ENCODE measurements at places on chromosomes 6 and 20.

DNA sequence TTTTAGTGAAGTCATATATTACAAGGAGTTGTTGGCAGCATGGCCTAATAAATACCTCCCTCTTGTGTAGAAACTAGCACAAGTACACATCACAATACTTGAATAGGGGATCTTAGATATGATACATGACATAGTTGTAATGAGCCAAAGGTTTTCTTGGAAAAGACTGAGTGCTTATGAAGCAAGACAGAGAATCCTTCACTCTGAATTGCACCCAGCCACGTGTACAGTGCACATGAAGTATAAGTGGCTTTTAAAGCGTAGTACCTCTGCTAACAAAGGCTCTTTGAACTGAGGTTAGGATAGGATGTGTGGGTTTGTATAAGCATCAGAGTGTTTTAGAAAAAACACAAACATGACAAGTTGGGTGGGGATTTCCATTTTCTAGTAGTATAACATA, 145.5 kb upstream of the STMND1 start:
- DNase-seq, result no peak

DNA sequence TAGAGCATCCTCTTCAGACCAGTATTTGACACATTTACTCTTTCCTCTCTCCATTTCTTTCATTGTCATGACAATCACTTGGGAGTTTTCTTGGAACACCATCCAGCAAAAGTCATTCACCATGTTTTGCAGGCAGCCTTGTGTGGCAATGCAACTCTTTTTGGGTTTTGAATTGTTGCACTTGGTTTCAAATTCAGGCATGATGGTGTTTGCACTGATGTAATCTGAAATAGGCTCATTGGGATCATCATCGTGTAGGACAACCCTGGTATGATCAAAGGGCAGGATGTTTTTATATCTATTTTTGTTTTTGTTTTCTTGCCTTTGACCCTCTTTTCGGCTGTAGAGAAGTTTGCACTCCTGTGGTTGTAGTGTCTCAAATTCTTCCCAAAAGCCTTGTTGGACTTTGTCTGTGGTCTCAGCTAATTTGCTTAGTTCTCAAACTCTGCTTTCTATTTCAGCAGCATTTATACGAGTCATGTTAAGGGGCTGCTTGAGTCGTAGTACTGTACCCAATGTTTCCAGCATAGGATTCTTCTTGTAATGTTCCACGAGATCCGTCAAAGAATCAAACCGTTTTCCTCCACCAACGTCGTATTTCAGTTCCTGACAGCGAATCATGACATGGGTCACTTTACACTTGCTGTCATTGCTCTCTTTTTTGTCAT, 160.8 kb upstream of the TNFAIP3 start:
- DNase-seq, result no peak

- DNase-seq, result peak; percentile 69
These were observed 46.0 kb downstream of the SLC35D3 start for GRCh38 chr6:136967876-136968752.

GRCh38 chr6:37103169-37104039, 66.5 kb upstream of the PIM1 start:
- no peak for DNase-seq

GRCh38 chr6:508614-509013, 117.1 kb downstream of the IRF4 start:
- DNase-seq, result no peak

DNA sequence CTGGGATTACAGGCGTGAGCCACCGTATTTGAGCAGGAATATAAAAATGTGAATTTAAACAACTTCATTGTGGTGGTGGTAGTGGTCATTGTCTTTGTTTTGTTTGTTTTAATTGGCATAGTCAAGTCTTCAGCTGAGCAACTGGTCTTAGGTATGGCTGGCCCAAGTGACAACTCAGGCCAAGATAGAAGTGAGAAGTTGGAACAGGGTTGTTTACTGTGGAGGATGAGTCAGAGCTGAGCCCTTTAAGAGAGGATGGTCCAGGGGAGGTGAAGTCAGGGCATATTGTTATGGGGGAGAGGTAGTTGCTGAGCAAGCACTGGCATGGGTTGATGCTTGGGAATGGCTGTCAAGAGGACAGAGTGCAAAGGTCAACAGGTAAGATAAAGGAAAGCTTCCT, 308.2 kb downstream of the FARS2 start:
- DNase-seq, result no peak

DNA sequence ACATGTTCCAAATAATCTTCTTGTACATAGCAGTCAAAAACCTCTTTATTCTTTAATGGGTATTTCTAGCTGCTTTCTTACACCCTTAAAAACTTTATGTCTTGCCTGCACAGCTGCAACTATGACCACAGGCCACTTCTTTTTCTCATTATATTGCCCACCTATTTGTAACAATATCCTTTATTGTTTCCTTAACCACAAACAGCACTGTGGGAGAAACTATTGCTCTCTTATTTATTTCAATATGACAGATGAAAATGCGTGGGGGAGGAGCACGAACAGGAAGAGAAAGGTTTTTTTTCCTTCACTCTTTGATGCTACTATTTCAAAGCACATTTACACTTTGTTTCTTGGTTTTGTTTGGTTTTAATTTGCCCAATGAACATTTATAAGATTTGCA, 253.5 kb downstream of the GJA1 start:
- no peak for DNase-seq

- DNase-seq, result no peak
These were observed 124.4 kb downstream of the NFATC2 start for GRCh38 chr20:51418137-51418529.

- peak; percentile 13 for DNase-seq
These were observed 14.3 kb downstream of the PSMB9 start for GRCh38 chr6:32868257-32868788.

DNA sequence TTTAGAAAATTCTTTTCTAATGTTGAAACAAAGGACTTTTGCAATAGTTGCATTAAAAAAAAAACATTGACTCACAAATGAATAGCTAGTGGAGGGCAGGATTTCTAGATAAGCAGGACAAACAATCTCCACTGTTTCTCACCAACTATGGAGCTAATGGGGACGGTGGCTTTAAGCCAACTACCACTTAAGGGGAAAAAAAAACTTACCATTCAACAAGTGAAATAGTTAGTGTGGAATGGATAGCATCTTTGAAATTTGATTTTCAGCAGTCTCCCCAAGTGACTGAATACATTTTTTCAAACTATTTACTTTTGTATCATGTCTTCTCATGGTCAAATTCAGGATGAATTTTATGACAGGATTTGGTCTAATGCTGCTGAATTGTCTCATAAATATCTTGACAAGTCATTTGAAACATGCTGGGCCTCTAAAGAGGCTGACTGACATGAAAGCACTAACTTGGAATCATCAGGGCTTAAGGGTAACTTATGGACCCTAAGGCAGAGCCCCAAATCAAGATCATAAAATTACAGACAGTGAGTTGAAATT, 100.5 kb downstream of the EYA4 start:
- no peak for DNase-seq

DNA sequence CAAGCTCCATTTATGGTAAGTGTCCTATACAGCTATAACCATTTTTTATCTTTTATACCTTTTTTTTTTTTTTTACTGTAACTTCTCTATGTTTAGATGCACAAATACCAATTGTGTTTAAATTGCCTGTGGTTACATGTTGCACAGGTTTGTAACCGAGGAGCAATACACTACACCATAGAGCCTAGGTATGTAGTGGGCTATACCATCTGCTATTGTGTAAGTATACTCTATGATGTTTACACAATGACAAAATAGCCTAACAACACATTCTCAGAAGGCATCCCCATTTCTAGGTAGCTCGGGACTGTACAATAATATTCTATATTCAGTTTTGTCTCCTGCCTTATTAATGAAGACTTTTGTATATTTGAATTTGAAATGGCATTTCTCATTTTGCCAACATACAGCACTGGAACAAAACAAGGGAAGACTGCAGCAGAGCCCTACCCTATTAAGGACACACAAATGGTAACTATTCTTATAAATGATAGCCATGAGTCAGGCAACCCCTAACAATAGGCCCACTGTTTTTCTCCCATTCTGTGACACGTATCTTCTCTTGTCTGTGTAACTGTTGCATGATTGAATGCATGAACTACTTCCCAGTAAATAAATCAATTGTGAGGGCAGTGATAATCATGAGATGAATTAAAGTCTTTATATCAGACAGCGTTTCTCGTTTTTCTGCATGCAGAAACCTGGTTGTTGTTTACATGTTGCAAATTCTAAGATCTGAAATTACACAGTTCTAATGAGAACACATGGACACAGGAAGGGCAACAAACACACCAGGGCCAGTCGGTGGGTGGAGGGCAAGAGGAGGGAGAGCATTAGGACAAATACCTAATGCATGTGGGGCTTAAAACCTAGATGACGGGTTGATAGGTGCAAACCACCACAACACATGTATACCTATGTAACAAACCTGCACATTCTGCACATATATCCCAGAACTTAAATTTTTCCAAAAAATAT, 173.9 kb downstream of the EPM2A start:
- DNase-seq, result no peak

DNA sequence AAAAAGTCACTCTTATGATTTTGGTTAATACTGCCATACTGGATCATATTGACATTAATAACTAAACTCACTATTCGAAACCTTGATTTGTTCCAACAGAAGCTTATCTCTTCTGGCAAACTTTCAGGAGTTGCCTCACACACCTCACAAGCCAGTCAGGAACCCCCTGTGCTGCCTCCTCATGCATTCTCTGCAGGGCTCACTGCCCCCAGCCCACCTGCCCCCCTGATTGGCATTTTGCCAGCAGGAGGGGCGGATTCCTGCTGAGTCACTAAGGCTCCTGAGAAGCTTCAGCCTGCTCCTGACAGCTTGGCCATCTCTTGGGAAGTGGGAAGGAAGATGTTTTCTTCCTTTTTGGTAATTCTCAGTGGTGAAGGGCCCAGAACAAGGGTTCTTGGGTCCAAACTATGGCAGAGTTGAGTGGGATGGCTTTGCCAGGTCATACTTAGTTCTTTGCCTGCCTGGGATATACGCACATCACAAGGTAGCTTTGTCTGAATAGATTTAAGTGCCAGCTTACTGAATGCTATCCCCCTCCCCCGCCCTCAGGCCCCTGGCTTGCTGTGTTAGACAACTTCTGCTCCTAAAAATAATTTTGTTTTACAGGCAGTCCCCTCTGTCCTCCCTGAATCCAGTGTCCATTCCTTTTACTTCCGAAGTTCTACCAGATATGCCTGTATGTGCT, 31.4 kb downstream of the SLC35F1 start:
- DNase-seq, result no peak

DNA sequence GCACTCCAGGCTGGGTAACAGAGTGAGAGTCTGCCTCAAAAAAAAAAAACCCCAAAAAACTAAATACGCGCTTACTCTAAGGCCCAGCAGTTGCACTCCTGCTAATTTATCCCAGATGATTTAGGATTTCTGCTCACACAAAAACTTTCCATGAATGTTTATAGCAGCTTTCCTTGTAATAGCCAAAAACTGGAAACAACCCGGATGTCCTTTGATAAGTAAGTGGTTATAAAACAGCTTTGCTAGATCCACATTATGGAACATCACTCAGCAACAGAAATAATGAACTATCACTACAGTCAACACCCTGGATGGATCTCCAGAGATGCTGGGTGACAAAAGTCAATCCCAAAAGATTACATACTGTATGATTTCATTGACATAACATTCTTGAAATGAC, 220.4 kb upstream of the JARID2 start:
- DNase-seq, result no peak

DNA sequence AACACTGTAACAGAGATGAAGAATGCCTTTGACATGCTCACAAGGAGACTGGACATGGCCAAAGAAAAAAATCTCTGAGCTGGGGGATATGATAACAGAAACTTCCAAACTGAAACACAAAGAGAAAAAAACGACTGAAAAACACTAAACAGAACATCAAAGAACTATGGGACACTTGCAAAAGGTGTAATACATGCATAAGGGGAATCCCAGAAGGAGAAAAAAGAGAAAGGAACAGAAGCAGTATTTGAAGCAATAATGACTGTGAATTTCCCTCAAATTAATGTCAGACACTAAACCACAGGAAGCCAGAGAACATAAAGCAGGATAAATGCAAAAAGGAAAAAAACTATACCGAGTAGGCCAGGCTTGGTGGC, 117.4 kb upstream of the ARID1B start:
- DNase-seq, result no peak

- no peak for DNase-seq
These were observed 19.0 kb downstream of the ZNF133 start for GRCh38 chr20:18307301-18307700.

DNA sequence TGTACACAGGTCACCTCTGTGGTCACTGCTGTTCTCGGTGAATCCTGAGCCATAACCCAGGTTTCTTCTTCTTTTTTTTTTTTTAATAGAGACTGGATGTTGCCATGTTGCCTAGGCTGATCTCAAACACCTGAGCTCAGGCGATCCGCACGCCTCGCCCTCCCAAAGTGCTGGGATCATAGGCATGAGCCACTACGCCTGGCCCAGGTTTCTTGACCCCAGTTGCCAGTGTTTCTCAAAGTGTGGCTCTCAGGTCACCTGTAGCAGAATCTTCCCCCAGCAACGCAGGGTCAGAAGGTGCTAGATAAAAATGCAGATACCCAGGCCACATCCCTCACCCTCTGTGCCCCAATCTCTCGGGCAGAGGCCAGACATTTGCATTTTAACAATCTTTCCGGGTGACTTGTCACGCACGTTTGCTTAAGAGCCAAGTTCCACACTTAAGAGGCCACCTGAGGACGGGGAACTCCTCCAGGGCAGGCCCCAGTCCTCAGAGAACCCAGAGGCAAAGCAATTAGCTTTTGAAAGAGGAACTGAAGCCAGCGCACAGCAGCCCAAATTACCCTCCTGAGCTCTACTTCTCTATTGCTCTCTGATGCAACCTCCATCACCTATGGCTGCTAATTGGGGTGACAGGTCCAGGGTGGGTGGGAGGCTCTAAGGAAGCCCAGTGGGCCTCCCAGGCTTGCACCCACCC, 81.8 kb downstream of the NFATC2 start:
- DNase-seq, result no peak

GRCh38 chr6:159679091-159680077, 13.7 kb downstream of the SOD2 start:
- DNase-seq, result no peak

GRCh38 chr6:28757429-28758045, 166.2 kb downstream of the TRIM27 start:
- no peak for DNase-seq

DNA sequence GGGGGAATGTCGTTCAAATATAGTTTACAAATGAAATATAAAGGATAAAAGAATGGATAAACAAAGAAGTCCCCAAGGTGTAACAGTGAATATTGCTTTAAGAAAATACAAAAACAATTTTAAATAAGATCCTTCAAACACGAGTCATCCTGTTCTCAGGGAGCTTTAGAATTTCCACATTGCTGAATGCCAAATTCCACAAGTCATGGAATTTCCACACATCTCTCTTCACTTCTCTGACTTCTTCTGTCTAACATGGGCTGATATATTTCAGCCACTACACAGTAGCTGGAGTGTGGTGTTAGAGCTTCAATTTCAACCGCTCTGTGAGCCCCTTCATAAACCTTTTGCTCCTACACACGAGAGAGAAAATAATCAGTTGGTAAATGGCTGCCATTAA, 28.0 kb downstream of the IL22RA2 start:
- DNase-seq, result no peak

GRCh38 chr6:165618241-165618640, 44.8 kb downstream of the PDE10A start:
- DNase-seq, result no peak

Measured in NCI-H446 treated with DMSO at 0.1 percent for 48 hours (cell line).